HuH-7 (cell line): ENCODE measurements at places on chromosomes 12 and 14.

DNA sequence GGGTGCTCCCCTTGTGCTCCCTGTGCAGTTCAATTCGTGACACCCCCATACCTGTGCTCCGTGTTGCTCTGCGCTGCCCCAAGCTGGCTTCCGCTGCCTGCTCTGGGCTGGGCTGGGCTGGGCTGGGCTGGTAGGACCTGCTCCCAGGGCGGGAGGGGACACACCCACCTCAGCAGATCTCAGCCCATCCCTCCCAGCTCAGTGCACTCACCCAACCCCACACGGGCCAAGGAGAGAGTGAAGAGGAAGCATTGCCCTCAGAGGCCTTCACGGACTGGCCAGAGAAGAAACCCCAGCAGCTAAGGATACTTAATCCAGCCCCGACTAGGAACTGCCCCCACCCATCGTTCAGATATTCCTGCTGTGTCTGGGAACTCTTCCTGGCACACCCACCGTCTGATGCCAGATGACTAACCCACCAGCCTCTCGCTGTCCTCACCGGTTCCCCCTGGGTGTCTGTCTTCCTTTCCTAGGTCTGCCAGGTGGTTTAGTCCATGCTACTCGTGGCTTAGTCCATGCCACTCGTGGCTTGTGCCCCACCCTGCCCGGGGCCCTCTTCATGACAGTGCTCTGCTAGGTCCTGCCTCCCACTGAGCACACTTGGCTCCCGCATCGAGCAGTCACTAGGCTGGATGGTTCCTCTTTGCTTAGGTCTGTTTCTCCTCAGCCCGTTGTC lies at the start of gene LPAR5:
Gene LPAR5, minus strand, starts transcription at position 104 of the 676 bp plus-strand sequence. CDS start 14,711 bp downstream, outside the sequence.
- DNase-seq, result no peak

- no peak for DNase-seq
Observed at GRCh38 chr12:56188131-56188777, 1.0 kb downstream of the SMARCC2 start.

- DNase-seq, result no peak
Observed at GRCh38 chr14:105945896-105946295, 419.5 kb downstream of the TMEM121 start.

DNA sequence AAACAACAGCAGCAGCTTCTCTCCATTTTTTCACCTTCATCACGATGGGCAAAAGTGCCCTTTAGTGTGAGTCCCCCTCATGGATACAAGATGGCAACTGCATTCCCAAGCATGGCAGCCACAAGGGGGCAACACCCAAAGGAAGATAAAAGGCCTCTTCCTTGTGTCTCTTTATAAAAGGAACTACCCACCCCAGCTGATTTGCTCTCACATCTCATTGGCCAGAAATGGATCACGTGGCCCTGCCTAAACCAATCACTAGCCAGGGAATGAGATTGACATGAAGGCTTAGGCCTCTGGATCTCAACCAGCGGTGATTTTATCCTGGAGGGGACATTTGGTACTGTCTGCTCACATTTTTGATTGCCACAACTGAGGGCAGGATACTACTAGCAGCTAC lies 21.9 kb upstream of the IFT81 start:
- DNase-seq, result peak; percentile 78

DNA sequence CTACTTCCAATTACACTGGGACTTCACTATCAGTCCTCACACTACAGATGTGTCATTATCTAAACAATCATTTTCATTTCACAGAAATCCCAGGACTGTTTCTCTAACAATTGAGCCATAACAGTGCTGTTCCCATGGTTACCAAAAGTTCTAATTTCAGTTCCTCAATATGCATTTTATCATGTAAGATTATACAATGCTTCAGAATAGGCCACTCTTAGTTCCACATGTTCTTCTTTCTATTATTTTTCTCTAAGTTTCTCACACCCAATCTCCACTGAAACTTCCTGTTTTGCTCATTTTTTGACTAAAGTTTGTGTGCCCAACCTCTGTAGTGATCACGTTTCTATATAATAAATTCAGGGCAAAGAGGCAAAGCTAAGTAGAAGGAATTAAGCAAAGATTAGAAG lies 185.8 kb downstream of the DUSP6 start:
- no peak for DNase-seq

DNA sequence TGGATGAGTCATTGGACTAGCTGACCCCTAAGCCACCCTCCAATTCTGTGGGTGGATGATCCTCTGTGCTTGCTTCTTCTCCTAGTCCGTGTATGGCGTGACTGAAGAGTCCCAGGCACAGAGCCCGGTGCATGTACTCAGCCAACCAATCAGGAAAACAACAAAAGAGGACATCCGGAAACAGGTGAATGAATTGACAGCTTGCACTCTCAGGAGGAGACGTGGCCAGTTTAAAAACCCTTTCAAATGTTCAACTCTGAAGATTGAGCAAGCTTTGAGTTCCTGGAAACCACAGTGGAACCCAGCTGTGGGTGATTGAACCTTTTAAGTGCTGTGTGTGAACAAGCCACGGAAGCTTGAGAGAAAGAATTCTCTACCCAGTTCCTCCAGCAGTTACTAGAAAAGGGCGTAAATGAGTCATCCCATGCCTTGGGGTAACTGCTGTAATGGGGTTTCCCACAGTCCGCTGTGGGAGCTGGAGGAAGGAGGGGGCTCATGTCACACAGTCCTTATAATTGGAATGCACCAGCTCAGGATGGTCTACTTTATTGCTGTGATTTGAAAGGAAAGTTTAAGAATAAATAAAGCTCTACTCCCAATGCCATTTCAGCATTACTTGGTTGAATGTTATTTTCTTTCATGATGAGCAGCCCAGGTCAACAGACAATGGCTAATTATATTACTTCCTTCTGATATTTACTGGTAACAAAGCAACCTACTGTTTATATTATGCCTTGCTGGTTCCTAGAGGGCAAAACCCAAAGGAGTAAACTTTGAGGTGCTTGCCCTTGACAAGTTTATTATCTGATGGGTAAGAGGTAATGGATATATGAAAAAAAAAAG lies 417.0 kb downstream of the DPF3 start:
- no peak for DNase-seq

GRCh38 chr14:97544571-97544970 lies 747.4 kb downstream of the VRK1 start:
- no peak for DNase-seq

GRCh38 chr12:130398100-130398848 lies 60.6 kb downstream of the PIWIL1 start:
- no peak for DNase-seq

GRCh38 chr12:33786532-33786931 lies 235.8 kb upstream of the ALG10 start:
- DNase-seq, result no peak

GRCh38 chr14:28671425-28671824 lies 95.2 kb upstream of the FOXG1 start:
- DNase-seq, result no peak

GRCh38 chr12:120652656-120653435 lies 12.4 kb downstream of the CABP1 start:
- no peak for DNase-seq

GRCh38 chr12:122023339-122024131 lies 1.9 kb downstream of the BCL7A start:
- DNase-seq, result peak; percentile 79

DNA sequence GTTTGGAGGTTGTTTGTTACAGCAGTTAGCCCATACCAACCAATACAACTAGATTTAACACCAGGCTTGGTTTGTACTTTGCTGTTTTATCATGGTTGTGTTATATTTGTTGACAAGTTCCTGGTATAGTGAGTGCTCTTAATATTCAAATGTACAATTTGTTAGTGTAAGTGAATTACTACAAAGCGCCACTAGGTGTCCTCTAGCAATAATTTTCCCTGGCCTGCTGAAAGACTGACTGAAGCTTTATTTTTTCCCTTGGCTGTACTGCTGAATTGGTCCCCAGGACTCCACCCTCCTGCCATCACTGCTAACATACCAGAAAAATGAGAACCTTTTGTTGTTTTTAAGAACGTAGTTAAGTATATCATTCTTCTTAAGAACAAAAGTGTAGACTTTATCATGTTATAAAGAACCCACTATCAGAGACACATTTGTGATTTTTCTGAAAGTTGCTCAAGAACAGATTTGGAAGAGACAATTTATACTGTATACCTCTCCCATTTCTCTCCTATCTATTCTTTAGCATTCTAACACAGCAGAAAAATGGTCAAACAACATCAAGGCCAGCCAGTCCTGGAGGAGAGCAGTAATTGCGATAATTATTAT lies 75.3 kb upstream of the FAR2 start:
- DNase-seq, result peak; percentile 14

- no peak for DNase-seq
Observed at GRCh38 chr12:55845785-55846496, 3.2 kb upstream of the MMP19 start.

GRCh38 chr12:73106896-73107295 lies 834.7 kb downstream of the TRHDE start:
- no peak for DNase-seq

- DNase-seq, result peak; percentile 17
Observed at GRCh38 chr14:62179367-62180018, 417.3 kb downstream of the SNAPC1 start.

GRCh38 chr14:31879661-31880348 lies 197.3 kb upstream of the ARHGAP5 start:
- no peak for DNase-seq

DNA sequence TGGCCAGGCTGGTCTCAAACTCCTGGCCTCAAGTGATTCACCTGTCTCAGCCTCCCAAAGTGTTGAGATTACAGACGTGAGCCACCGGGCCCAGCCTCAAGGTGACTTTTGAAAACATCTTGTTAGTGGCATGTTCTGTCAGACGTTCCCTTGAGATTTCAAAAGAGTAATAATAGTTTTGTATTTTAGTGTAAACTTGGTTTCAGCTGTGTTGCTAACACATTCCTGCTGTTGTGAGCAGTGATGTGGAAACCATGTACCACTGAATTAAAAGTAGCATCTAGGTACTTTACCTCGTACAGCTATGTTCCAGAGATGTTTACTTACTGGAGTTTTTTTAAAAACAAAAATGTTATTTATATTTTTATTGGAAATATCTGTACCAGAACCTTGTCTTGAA lies 111.3 kb downstream of the AEBP2 start:
- DNase-seq, result no peak
